ENCODE measurements at places on chromosomes 16 and 17.
A peak's percentile ranks its signal among the peaks of the same experiment; 100 is the strongest.

DNA sequence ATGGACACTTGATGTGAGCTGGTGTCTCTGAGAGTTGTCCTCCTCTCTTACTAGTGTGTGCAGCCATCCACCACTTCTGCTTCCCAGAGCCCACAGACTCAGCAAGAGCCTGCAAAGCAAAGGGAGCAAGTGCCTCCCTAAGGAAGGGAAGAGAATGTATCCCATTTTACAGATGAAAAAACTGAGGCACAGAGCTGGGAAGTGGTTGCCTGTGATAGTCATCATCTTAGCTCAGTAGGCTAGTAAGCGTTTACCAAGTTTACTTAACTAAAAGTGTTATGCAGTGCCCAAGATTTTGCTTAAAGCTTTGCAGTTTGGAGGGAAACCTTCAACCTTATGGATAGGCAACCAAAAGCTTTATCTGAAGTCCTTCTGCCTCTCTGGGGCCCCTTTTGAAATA lies 23.0 kb upstream of the EFCAB13 start:
- DNase-seq: no peak

GRCh38 chr16:69566981-69567680 lies 1.4 kb downstream of the NFAT5 start:
- DNase-seq: peak; percentile 41

DNA sequence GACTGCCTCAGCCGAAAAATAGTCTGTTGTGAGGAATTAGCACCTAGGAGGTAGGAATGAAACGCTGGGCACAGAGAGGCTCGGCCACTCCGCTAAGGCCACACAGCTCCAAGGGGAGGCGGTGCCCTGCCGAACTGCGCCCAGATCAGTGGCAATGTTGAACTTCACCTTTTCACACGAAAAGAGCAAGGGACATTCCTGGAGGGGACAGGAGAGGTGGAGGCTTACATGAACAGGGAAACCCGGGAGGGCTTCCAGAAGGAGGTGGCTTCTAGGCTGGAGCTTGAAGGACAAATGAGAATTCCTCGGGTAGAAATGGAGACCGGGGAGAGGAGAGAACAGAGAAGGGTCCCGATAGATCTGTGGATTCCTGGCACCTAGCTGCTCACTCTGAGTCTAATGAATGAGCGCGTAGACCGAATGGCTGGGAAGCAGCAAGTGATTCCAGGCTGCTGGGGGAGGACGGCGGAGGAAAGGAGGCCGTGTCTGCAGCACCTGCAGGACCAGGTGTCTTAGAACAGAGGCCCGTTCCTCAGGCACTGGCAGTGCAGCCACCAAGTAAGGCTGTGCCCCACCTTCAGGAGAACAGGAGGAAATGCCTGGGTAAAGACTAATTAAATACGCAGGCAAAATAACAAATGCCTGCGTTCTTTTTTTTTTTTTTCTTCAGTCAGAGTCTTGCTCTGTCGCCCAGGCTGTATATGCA lies 722 bp upstream of the SLC38A10 start:
- peak; percentile 62 for DNase-seq

DNA sequence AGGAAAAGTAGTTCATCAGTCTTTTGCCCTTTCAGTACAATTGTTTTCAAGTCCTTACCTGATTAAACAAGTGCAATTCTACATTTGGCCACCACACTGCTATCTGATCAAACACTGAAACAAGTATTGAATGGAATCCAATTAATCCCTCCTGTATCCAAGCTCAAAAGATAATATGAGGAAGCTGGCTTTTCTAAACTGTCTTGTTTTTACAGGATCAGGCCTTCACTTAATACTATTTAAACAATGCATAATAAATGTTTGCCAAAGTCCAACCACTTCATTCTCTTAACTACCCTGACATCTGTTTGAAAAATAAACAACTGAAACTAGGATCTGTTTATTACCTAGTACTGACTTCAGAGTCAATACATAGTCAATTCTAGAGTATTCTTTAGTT lies 131.6 kb downstream of the MRTFB start:
- no peak for DNase-seq

DNA sequence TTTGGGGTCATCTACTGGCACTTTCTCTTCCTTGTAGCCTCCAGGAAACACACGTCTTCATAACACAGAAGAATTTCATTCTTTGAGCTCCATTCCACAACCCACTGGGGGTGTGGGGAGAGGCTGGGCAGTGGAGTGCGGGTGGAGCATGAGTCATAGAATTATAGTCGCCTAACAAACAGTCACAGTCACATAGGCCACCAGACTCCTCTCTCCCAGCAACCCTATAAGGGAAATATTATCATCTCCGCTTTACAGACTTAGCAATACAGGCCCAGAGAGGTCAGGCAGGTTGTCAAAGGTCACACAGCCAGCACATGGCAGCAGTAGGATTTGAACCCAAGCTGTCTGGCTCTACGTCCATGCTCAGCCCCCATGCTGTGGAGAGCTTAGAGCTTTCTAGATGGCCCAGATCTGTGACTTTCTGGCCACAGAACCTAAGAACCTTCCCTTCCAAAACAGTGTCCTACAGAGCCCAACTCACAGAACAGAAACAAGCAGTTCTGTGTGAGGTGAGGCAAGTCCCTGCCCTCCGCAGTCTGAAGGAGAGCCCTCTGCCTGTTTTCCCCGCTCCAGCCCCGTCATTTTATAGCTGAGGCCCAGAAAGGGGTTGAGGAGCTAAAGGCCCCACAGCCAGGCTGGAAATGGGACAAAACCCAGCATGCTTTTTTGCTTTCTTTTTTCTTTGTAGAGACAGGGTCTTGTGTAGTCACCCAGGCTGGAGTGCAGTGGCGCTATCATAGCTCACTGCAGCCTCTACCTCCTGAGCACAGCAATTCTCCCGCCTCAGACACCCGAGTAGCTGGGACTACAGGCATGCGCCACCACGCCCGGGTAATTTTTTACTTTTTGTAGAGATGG lies 10.7 kb upstream of the LITAF start:
- no peak for DNase-seq

DNA sequence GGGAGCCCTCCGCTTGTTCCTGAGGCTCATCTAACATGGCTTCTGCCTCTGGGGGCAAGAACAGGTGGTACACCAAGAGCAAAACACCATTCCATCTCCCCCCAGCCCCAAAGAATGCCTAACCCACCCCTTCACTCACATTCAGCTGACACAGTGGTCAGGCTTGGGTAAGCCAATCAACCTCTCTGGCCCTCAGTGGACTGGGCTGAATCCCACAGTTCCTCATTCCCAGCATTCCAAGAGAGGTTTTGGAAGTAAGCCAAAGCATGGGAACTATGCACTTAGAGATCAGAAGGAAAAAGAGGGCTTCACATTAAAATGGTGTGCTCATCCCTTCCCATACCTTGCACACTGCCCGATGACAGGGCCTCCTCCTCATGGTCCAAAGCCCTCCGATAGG lies 7.8 kb downstream of the PIGS start:
- DNase-seq: no peak

- DNase-seq: no peak
Observed at GRCh38 chr17:326010-326621, 26.5 kb downstream of the RPH3AL start.

GRCh38 chr17:1469231-1469852 lies 13.3 kb upstream of the CRK start:
- DNase-seq: no peak

DNA sequence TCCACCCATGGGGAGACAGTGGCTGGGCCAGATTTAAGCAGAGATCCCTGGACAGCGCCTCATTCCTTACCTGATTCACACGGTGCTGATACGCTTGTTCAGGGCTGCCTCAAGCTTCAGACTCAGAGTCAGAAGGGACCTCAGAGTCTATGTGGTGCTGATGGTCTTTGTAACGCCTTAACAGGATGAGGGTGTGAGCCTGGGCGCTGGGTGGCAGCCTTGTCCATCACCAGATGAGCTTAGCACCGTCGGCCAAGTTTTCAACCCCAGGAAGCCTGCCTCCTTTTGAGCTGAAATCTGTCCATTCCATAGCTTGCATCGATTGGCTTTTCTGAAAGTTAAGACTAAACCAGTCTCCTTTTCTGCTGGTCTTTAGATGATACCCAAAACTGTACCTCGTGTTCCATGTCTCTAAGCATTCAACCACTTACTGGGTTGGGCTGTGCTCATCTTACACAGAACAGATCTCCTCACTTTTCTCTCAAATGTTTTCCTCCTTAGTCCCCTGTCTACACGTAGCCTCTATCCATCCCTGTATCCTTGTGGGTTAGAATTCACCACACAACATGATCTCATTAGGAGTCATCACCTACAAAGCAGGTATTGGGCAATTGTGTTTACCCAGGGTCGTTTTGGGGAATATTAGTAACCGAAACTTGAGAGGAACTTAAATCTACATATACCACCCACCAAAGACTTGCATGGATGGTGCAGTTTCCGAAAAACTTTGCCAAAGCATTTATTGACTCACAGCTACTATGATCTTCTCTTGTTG lies 573.4 kb downstream of the CDH13 start:
- no peak for DNase-seq

GRCh38 chr17:77279448-77280303 lies 138.9 kb downstream of the SEC14L1 start:
- DNase-seq: no peak

GRCh38 chr17:61411261-61412142 lies 11.9 kb downstream of the TBX2 start:
- peak; percentile 66 for DNase-seq

DNA sequence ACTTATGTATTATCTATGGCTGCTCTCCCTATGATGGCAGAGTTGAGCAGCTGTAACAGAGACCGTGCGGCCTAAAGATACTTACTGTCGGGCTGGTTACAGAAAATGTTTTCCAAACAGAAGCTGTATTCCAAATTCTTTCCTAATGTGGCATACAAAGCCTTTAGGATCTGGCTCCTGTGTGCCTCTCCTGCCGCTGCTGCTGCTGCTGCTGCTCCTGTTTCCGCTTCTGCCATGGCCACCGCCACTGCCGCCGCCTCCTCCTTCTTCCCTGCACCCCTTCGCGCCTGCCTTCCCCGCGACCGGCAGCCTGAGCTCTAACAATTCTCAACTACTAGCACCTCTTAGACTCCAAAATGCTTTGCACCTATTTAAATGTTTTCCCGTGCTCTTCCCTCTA lies 263.9 kb upstream of the TBX2 start:
- no peak for DNase-seq

- DNase-seq: no peak
Observed at GRCh38 chr16:22035153-22035552, 27.2 kb downstream of the MOSMO start.

GRCh38 chr16:69890114-69890891 lies 60.8 kb upstream of the CLEC18A start:
- no peak for DNase-seq

GRCh38 chr17:18937981-18938691 lies 13.8 kb upstream of the SLC5A10 start:
- no peak for DNase-seq

DNA sequence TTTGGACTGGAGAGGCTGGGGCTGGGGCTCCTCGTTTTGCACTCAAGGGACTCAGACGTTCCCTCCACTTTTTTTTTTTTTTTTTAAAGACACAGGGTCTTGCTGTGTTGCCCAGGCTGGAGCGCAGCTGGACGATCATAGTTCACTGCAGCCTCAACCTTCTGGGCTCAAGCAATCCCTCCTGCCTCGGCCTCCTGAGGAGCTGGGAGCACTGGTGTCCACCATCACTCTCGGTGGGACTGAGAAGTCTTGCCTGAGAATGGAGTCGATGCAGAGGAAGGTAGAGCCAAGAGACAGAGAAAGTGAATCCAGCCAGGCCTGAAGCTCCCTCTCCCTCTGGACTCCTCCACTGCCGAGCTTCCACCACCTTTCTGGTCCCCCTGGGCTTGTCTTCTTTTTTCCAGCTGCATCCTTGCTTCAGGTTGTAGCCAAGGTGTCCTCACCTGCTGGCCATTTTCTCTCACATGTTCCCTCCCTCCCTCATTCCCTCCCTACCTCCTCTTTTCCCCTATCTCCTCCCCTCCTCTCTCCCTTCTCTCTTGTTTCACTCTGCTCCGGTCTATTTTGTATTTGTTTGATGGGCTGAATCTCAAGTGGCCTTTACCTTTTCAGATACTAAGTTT lies 233.8 kb downstream of the SNX29 start:
- no peak for DNase-seq

DNA sequence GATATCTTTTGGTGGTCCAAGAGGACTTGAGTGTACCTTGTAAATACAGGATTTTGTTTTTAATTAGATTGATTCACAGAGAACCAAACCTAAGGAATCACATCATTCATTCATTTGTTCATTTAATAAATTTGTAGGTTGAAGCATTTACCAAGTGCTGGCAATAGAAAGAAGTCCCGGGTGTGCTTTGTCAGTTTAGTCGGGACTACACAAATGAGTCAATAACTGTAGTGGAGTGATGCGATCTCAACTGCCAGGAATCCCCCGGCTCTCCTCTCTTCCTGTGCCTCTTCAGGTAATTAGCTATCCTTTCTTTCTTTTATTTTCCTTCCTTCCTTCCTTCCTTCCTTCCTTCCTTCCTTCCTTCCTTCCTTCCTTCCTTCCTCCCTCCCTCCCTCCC lies 1.4 kb upstream of the WWOX start:
- no peak for DNase-seq

DNA sequence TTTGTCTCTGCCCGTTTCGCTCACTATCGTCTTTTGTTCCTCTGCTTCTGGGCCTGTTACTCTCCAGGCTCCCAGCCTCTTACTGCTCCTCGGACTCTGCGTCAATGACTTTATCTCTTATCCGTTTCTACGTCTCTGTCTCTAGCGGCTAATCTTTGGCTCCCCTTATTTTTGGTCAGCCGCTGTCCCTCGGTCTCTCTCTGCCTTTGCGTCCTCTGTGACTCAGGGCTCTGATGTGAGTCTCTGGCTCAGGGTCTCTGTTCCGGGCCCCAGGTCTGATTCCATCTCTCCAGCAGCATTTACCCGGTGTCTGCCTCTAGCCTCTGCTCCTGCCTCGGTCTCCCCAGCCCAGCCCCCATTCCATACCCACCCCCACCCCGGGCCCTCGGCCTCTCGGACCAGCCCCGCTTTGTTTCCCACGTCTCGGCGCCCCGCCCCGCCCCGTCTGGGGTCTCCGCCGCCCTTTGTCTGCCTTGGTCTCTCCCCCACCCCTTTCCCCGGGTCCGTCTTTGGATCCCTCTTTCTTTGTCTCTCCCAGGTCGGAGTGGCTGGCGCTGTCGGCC lies 547 bp upstream of the ZNF48 start:
- DNase-seq: no peak

DNA sequence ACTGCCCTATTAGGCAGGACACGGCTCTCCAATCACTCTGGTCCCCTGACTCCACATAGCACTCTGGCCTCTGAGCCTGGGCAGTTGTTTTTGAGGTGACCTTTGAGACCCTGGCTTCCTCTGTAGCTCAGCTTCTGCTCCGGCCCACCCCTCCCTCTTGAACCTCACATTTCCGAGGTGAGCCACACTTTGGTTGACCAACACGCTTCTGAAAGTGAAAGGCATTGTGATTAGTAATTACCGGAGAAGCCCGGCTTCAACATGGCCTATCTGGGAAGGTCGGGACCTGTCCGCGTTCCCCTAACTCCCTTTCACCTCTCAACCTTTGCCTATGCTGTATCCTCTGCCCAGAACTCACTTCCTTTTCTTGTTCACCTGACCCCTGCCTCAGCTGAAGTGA lies 10.3 kb upstream of the ITGAX start:
- DNase-seq: no peak

GRCh38 chr16:10877472-10877946 lies 507 bp downstream of the CIITA start:
- no peak for DNase-seq
